ENCODE measurements at places on chromosomes 13 and 19. TPM values are rescaled to one million over a fixed set of nuclear protein-coding genes. Genes with fewer than 3 reads are reported as not detected.

The PNMA8B gene
- total RNA-seq: 3.1 TPM

The CYP2A7 gene
- total RNA-seq: not detected

DNA sequence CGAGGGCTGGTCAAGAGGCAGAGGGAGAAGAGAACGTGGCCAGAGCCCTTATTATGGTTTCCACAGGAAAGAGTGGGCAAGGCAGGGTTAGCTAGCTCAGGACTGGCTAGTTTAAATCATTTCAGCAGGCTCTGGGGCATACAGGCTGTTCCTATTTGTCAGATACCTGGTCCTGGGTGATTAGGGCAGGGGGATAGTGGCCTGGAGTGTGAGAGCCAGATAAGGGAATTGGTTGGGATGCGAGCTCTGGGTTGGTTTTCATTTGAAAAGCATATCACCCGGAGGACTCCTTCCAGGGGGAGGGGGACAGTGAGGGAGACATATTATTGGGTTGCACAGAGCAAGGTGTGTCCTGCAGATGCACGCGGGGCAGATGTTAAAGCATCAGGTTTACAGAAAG, 75.3 kb upstream of the CLDN10 start:
- DNase-seq: no peak

DNA sequence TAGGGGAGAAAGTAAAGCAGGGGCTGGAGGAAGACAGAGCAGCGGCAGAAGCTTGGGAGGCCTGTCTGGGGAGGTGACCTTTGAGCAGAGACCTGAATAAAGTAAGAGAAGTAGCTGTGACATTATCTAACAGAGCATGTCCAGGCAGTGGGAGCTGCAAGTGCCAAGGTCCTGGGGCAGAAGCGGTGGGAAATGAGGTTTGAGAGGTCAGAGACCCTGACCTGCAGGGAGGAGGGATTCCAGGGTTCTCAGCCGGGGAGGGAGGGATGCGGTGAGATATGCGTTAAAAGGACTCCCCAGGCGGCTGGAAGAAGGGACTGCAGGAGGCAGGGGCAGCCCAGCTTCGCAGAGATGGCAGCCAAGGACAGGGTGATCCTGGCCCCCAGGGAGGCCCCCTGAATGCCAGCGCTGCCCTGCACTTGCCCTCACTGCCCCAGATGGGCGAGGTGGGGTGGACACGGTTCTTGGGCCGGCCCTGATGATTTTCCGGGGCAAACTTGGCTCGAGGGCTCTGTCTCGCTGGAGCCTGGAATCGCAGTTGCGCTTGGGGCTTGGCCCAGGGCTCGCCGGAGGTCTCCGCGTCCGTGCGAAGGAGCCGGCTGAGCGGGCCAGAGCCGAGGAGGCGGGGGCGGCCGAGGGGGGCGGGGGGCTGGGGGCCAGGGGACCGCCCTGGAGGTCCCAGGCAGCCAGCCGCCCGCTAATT, 3.2 kb downstream of the CRLF1 start:
- DNase-seq: no peak

DNA sequence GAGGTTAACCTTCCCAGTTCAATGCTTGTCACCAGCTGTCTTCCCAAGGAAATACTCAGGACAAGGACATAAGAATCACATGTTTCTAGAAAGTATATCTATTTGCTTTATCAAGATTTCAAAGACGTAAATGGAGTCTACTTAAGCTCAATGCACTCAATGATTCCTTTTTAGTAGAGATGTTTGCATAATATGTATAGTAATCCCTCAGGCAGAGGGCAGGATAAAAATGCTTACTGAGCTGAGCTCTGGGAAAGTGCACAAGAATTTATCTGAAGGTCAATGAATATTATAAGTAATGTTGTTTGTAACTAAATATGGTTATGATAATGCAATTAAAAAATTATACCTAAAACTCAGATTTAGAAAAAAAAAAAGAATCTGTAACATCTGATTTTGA, 1309.4 kb upstream of the SLC10A2 start:
- no peak for DNase-seq

GRCh38 chr13:43785261-43785649, 1.5 kb downstream of the ENOX1 start:
- no peak for DNase-seq

- no peak for DNase-seq
Measured at GRCh38 chr19:31612873-31613272, 263.6 kb upstream of the TSHZ3 start.

The PRSS57 gene
- total RNA-seq: 1.7 TPM

All from prostate gland (tissue), 2 donors.